ENCODE measurements at places on chromosomes 6 and 20. TPM values are rescaled to one million over a fixed set of nuclear protein-coding genes. Genes with fewer than 3 reads are reported as not detected.

DNA sequence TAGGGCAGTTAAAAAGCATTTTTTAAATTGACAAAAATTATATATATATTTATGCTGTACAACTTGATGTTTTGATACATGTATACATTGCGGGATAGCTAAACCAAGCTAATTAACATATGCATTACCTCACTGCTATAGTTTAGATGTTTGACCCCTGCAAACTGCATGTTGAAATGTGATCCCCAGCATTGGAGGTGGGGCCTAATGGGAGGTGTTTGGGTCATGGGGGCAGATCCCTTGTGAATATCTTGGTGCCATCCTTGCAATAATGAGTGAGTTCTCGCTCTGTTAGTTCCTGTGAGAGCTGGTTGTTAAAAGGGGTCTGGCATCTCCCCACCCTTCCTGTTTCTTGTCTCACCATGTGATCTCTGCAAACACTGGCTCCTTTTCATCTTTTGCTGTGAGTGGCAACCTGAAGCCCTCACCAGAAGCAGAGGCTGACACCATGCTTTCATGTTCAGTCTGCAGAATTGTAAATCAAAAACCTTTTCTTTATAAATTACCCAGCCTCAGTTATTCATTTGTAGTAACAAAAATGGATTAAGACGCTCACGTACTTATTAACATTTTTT, 111.8 kb downstream of the MCHR2 start:
- DNase-seq, result no peak

DNA sequence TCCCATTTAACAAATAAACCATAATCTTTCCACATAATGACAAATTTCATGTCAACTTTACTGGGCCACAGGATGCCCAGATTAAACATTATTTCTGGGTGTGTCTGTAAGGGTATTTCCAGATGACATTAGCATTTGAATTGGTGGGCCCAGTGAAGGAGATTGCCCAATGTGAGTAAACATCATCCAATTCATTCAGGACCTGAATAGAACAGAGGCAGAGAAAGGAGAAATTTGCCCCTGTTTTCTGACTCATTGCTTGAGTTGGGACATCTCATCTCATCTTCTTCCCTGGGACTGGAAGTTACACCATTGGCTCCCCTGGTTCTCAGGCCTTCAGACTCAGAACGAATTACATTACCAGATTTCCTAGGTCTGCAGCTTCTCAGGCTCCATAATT, 142.9 kb downstream of the TPBG start:
- DNase-seq, result no peak

DNA sequence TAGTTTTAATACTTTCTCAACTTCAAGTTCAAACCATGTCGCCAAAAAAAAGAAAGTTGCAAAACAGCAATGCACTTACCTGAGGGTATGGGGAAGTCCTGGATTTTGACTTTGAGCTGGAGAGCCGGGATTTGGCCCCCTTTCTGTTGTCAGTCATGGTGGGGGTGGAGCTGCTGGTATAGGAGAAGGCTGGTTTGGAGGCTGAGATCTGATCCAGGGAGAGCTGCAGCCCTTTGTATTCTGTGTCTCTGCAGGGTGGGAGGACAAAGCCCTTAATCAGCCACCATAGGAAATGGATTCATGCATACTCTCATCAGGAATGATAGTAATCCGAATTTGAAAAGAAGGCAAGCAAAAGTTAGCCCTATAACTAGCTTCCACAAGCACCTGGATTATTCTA, 44.0 kb downstream of the SIM1 start:
- DNase-seq, result no peak

DNA sequence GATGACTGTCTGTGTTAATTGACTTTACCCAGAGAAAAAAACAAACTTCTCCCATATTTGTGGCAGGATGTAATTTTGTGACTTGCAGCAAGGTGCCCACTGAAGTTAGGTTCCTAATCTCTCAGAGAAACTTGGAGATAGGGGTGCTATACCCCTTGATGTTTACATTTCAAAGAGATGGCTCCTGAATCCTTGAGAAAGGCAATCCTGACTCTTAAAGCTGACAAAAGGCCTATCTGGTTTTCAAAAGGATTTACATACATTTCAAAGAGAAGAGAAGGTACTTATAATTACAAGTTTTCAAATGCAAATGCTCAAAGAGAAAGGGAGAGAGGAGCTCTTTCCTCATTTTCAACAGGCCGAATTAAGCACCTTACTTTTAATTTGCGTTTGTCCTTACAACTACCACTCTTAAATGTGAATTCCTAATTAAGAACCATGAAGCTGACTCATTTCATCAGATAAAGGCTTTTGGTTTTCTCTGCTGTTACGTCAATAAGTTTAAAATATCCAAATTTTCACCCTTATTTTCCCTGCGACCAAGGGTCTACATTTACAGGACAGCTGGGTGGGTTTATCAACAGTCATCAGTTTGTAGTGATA, 711.8 kb upstream of the MAP3K7 start:
- no peak for DNase-seq

GRCh38 chr6:72844614-72845013, 222.8 kb downstream of the KCNQ5 start:
- no peak for DNase-seq

DNA sequence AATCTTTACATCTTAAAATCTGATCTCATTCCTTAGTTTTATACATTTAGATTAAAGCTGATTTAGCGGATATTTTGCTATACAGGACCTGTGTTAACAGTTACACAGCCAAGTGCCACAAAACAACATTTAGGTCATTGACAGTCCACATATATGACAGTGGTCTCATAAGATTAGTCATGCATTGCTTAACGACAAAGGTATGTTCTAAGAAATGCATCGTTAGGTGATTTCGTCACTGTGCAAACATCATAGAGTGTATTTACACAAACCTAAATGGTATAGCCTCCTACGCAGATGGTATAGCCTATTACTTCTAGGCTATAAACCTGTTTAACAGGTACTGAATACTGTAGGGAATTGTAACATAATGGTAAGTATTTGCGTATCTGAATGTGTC, 21.6 kb downstream of the ADGRG6 start:
- DNase-seq, result no peak

Gene CRISP2
- total RNA-seq, result not detected

Gene SNAI1
- total RNA-seq, result 3.1 TPM

- no peak for DNase-seq
Observed at GRCh38 chr20:50609438-50609989, 81.8 kb downstream of the RIPOR3 start.

Gene TSHZ2
- 21.1 TPM for total RNA-seq

DNA sequence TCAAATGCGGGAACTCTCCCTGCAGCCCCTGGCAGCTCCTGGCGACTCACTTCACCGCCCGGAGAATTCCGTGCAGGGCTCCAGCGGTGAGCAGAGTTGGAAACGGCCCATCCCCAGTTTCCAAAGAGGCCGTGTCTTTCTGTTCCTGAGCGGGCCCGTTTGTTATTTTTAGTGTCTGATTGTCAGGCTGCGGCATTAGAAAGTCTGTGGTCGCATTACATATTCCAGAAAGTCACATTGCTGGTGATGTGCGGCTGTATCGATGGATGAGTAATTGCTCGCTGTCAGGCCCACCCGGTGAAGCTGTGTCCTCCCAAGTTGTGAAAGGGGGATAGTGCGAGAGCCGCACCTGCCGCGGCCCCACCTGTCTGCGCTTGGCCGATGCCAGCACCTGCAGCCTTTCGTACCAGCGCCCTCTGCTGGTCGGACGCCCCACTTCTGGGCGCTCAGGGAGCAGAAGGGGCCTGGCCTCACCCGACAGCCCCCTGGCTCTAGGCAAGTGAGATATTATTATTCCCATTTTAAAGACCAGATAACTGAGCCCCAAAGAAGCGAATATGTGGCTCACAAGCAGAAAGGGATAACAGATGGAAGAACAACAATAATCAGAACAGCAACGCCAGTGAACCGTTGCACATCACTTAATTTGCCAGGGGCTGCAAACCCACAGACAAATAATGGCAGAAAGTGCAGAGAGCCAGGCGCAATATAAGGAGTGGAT, 244.9 kb downstream of the TSHZ2 start:
- peak; percentile 76 for DNase-seq

Gene MATN4
- total RNA-seq, result not detected

DNA sequence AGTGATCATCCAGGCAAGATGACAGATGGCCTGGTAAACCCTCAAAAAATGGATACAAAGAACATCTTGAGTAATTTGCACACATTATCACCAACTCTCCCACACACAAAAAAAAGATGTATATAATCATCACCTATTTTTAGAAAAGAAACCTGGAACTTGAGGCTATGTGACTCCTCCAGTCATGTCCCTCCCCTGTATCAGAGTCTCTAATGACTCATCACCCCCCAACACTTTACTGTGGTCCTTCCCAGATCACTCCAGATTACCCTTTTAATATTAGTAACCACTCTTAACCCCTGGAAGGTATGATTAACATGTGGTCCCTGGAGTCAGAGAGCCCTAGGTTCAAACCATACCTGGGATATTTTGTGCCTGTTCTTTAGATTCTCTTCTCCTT, 144.8 kb downstream of the ZNF217 start:
- no peak for DNase-seq

Gene KCNG1
- total RNA-seq, result 0.82 TPM

Gene SLC22A1
- 2.3 TPM for total RNA-seq

DNA sequence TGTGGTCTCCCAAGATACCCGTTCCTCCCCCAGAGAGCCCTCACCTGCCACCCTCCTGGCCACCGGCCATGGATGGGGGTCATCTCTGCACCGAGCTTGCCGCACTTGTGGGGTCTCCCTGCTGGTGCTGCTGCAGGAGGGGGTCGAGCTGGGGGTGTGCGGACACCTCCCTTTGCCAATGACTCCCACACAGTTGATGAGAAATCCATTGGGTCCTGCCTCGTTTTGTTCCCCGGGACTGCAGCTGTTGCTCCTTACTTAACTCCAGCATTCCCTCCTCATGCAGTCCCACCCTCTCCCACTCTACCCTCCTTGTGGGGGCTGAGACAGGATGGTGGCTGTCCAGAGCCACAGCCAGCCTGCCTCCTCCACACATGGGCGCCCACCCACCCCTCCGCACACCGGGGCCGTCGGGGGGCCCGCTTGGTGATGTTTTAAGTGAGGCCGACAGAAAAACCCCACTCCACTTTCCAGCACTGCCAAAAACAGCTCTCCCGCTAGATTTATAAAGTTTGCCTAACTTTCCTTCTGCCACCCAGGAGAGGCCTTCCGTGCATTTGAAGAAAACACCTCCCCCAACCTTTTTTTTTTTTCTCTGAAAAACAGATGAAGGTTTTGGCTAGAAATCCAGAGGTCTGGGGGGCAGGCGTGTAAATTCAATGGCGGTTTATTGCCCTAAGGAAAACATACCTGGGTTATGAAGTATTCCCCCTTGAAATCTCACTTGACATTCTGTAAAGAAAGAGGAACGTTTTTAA, 53.5 kb upstream of the APCDD1L start:
- no peak for DNase-seq

DNA sequence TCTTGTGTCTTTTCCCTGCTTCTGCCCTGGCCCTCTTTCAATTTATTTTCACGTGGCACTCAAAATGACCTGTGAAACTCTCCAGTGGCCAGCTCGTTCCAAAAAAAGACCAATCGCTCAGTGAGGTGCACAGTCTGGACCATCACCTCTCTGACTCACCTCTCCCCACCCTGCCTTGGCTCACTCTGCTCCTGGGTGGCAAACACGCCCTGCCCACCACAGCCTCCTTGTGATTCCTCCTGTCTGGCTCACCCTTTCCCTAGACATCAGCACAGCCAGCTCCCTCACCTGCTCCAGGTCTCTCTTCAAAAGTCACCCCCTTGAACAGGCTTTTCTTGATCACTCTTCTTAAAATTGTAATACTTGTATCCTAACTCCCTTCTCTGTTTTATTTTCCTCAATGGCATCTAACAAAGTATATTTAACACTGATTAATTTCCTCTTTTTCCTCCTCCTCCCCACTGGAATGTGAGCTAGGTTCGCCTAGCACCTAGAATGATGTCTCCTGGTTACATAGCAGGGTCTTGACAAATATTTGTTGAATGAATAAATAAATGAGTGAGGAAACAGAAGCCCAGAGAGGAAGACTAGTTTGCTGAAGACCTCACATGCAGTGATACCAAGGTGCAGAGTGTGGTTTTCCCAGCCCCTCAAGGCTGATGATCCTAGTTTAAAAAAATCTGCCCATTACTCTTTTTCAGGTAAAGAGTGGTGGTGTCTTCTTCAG, 109.0 kb downstream of the GJA10 start:
- no peak for DNase-seq

- no peak for DNase-seq
Observed at GRCh38 chr20:12012241-12013222, 94.8 kb downstream of the BTBD3 start.
